ENCODE measurements at places on chromosomes 3 and 15.

GRCh38 chr3:162984746-162985145 lies 1488.1 kb downstream of the OTOL1 start:
- DNase-seq: no peak

GRCh38 chr3:12194669-12195161 lies 36.0 kb upstream of the TIMP4 start:
- DNase-seq: no peak

- no peak for DNase-seq
These were observed 7.1 kb downstream of the GPD1L start for GRCh38 chr3:32113566-32113965.

DNA sequence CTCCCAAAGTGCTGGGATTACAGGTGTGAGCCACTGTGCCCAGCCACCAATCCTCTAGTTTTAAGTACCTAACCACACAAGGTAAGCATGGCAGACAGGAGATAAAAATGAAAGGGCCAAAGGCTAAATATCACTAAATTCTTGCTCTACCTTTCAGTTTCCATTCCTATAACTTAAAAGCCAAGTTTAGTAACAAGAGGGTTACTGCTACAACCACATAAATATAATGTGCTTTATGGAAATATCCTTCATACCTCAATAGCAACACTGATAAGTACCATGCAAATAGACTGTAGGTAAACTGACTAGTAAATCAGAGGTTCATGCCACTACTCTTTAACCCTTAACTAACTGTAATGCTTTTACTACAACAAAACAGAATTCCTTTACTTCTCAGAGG lies 38.7 kb upstream of the MUC13 start:
- no peak for DNase-seq

GRCh38 chr15:53693729-53694475 lies 65.6 kb downstream of the WDR72 start:
- DNase-seq: peak; percentile 5

- DNase-seq: no peak
These were observed 28.6 kb upstream of the SH3BP5 start for GRCh38 chr3:15360788-15361493.

- DNase-seq: no peak
These were observed 71.3 kb upstream of the CACNA1D start for GRCh38 chr3:53422954-53423698.

Measured in anterior cingulate cortex (tissue), 58 donors.